NCI-H2081 treated with DMSO at 0.1 percent for 48 hours (cell line): ENCODE measurements at places on chromosomes 3 and 15.

GRCh38 chr3:38297947-38298711 lies 16.0 kb downstream of the SLC22A14 start:
- no peak for DNase-seq

- no peak for DNase-seq
These were observed 722.3 kb upstream of the LMCD1 start for GRCh38 chr3:7779331-7779730.

- DNase-seq = no peak
These were observed 38.3 kb upstream of the TPM1 start for GRCh38 chr15:63004211-63004610.

GRCh38 chr3:32892625-32893598 lies 58.5 kb upstream of the CCR4 start:
- no peak for DNase-seq

GRCh38 chr3:66809595-66809958 lies 188.5 kb upstream of the KBTBD8 start:
- no peak for DNase-seq
